CD8-positive, alpha-beta memory T cell (primary cell): ENCODE measurements at places on chromosomes 6 and 20.

DNA sequence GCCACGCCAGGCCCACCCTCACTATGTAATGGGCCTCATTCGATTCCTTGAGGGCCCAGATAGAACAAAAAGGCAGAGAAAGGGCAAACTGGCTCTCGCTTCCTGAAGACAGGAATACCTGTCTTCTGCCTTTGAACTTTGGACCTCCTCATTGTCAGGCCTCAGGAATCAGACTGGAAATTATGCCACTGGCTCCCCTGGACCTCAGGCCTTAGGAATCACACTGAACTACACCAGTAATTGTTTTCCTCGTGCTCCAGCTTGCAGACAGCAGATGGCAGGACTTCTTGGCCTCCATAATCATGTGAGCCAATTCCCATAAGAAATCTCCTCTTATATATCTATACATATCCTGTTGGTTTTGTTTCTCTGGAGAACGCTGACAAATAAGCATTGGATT lies 258.6 kb upstream of the KCNG1 start:
- DNase-seq = no peak

DNA sequence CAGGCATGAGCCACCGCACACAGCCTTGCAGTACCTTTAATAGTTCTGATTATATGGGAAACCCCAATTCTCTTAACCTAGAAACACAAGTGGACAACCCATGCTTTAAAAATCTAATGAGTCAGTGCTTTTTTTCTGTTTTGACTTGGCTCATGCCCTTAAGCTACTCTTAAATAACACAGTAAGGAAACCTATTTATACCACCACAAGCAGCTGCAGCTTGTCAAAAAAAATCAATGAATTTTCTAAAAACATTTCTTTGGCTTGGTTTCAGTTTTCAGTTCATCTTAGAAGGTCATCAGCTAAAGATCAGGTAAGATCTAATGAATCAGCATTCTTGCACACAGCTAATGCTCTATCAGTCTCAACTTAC lies 124.1 kb upstream of the DST start:
- no peak for DNase-seq

DNA sequence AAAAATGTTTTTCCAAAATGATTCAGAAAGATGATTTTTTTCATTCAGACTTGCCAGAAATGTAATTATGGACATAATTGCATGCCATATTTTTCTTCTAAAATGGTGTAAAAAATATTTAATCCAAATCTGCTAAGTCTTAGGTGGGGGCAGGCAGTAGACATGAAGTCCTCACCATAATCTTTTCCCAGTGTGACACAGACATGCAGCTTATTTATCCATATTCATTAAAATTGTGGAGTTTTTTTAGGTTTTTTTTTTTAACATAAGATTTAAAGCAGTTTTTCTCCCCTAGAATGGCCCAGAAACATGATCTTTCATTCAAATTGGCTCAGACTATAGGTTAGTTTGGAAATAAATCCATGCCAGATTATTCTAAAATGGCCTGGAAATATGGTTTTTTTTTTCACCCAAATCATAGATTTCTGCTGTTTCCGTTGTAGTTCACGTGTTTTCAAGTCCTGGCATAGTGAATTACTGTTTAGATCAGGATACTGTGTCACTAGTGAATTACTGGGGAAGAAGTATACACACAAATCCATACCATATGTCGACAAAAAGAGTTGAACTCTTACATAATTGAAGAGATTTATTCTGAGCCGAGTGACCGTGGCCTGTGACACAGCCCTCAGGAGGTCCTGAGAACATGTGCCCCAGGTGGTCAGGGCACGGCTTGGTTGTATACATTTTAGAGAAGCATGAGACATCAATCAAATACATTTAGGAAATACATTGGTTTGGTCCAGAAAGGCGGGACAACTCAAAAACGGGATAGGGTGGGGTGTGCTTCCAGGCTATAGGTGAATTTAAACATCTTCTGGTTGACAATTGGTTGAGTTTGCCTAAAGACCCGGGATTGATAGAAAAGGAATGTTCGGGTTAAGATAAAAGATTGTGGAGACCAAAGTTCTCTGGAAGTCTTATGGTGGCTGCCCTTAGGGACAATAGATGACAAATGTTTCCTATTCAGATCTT lies 33.9 kb downstream of the ZNF133 start:
- no peak for DNase-seq

- no peak for DNase-seq
These were observed 8.3 kb downstream of the GCLC start for GRCh38 chr6:53536561-53536960.

DNA sequence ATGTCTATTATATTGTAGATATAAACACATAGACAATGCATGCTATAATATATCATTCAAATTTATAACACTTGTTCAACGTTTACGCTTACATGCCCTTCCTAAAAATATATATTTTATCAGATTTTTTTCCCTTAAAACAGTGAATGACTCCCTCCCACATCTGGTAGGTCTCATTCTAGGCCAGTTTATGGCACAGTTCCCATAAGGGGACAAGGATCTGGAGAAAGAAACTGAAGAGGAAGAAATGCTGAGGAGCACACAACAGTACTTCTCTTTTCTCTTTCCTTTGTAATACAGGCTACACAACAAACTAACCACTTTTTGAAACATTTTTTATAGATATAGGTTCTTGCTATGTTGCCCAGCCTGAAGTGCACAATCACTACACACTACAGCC lies 48.6 kb upstream of the RCAN2 start:
- DNase-seq = no peak

GRCh38 chr6:157186785-157187181 lies 136.5 kb downstream of the TMEM242 start:
- DNase-seq = no peak

DNA sequence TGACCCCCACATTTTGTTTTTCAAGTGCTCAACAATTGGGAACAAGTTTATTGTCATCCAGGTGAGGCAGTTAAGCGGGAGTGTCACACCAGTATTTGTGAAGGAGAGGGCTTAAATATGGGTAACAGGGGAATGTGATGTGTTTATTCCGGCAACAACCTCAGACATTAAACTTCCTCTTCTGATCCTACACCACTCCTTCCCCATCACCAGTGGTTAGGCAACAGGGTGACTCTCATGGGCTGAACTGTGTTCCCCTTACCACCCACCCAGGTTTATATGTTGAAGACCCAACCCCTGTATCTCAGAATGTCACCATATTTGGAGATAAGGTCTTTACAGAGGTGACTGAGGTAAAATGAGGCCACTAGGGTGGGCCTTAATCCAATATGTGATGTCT lies 52.1 kb upstream of the RNF182 start:
- no peak for DNase-seq

DNA sequence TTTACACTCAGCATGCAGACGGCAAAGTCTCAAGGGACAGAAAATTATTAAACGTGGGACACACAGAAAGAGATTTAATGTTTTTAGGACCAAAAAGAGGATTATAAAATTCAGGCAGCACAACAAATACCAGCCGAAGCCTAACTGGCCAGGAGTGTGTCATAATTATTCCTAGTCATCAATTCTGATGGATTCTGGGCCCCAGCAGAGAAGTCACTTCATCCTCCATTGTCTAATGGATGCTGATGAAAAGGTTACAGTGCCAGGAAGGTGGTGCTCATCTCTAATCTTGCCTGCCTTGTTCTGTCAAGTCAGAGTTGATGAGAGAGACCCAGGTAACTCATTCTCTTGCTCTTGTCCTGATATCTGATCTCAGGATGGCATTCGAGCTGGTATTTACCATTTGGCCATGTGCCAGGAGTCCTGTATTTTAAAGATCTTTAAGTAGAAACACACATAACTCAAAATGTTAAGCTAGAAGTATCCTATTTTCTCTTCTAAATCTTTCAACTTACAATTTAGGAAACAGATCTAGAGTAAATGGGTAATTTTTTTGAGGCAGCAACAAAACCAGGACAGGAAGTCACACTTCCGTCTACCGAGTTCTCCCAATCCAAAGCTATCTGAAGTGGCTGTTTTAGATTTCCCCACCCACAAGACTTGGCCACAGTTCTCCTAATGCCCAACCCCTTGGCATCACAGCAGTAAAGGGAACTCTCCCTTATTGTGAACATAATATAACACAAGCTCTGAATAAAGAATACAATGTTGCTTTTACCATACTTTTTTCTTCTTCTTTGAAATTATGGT lies 50.0 kb downstream of the ADAT2 start:
- DNase-seq = peak; percentile 24
